ENCODE measurements at places on chromosomes 1 and 21.

DNA sequence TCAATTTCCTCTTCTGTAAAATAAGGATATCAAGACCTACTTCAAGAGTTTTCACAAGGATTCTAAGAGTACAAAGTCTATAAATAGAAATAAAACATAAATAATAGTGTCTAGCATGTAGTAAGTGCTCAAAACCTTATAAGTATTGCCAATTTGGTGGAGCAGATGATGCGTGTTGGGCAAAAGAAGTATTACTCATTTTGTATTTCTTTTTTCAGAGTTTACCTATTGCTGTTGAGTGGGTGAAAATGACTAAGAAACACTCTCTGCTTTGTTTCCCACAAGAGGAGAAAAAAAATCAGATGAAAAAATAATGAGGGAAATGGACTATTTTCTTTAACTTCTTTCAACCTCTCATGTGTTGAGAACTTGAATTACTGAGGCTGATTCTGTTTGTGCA, 103.3 kb upstream of the KCNK2 start:
- no peak for DNase-seq

GRCh38 chr1:183323849-183324683, 94.1 kb downstream of the NMNAT2 start:
- DNase-seq, result no peak

DNA sequence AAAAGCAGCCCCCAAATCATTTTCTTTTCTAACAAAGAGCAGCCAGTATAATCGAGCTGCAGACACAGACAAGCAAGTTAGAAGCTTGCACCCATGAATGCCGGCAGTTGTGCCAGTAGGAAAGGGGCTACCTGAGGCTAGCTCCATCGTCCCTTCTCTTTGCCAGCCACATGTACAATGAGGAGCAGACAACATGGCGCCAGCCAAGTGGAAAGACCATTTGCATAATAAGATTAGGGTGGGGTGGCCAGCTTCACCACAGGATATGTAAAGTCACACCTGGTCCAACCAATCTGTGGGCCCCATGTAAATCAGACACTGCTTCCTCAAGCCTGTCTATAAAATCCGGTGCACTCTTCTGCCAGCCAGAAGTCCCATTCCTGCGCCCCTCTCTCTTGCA, 103.7 kb downstream of the CCDC185 start:
- no peak for DNase-seq

- no peak for DNase-seq
These were observed 81.7 kb downstream of the PCBP3 start for GRCh38 chr21:45724994-45725843.
